Activated CD8-positive, alpha-beta memory T cell treated with anti-CD3 and anti-CD28 coated beads for 4 hours (primary cell): ENCODE measurements at places on chromosomes 7 and 10.

GRCh38 chr7:16940776-16941175, 59.0 kb upstream of the AGR3 start:
- DNase-seq: no peak

DNA sequence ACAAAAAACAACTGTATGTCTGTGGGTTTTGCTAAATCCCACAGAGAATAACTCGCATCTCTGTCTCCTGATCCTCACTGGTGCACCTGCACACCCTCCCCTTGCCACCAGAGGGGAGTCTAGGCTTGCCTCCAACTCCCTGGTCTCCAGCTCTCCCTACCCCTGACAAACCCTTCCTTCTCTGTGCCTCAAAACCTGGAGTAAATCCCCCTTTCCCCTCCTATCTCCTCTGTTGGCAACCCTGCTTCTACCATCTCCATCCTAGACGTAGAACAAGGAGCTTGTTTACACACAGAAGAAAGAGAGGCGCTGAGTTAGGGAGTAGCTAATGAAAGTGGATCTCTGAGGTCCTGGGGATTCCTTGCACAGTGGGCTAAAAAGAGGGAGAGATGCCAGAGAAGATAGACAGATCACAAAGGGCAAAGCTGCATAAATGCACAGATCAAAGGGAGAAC, 6.0 kb downstream of the MBLAC1 start:
- DNase-seq: peak; percentile 47

GRCh38 chr10:15344876-15345285, 26.2 kb downstream of the FAM171A1 start:
- no peak for DNase-seq

GRCh38 chr7:7157177-7157886, 25.0 kb upstream of the C1GALT1 start:
- DNase-seq: peak; percentile 23

- no peak for DNase-seq
These were observed 3.0 kb upstream of the UNC5B start for GRCh38 chr10:71209352-71209715.

DNA sequence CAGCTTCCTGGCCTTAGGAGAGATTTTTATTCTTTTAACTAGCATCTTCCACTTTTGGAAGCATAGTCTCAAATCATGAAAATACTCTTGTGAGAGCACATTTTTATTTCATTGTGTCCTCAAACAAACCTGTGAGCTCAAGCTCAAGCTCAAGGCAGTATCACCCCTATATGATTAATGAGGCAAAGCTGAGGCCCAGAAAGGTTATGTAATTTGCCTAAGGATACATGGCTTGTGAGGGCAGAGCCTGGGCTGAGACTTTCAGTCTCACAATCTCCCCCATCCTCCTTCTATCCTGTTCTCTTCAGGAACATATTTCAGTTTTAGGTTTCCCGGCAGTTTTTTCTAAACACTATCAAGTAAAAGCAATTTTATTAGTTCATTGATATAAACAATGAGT, 359.5 kb downstream of the PTEN start:
- no peak for DNase-seq

- DNase-seq: no peak
These were observed 17.5 kb downstream of the BMPER start for GRCh38 chr7:33922820-33923219.

DNA sequence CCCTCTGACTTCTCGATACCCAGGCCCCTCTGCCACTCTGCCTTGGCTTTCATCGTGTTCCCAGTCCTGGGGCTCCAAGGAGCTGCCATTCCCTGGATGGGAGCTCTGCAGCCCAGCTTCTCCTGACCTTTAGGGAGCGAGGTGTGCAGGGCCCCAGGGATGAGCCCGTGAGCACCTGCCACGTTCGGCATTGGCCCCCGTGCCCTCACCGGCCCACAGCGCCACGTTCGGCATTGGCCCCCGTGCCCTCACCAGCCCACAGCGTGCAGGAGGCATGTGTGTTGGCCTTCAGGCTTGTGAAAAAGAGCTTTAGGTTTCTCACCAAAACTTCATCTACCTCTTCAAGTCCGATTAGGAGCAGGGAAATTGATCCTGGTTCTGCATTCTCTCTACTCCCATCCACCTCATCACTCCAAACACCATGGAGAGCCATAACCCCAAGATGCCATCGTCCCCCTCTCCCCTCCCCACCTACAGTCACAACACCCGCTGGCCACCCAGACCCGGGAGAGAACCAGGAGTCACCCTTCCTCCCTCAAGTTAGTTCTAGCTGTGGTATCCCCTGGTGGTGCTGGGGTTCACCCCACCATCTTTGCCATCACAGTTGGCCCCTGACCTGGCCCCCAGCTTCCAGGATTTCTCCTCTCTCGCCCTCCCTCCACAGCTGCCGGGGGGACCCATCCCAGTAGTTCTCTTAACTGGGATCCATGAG, 119.4 kb upstream of the NPS start:
- no peak for DNase-seq

DNA sequence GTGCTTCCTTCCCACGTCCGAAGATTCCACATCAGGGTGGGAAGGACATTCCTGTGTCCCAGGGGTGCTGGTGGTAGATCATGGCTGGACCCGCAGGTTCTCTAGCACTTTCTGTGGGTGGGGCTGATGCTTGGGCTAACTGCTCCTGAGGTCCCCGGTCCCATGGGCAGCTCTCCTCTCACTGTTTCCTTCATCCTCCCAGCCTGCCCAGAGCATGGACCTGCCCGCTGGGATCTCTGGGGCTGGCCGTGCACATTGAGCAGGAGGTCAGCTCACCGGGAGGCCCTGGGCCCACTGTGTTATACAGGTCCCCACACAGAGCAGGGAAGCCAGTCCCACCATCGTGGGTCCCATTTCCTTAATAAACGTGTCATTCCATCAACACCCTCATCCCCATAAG, 502.3 kb downstream of the TCERG1L start:
- no peak for DNase-seq

DNA sequence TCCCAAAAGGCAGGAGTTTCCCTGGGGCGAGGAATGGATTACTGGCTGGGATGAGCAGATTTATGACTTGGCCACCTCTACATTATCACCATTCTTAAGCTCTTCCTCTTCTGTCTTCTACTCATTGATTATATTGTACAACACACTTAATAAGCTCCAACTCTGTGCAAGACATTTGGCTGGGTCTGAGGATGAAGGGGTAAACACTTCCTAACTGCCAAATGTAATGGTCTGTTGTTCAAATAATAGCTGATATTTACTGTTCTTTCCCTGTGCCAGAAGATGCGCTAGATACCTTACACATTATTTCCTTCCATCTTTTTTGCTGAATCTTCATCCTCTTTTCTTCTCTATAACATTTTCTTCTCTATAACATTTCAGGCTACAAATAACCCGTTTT, 11.6 kb downstream of the OR6V1 start:
- DNase-seq: no peak

DNA sequence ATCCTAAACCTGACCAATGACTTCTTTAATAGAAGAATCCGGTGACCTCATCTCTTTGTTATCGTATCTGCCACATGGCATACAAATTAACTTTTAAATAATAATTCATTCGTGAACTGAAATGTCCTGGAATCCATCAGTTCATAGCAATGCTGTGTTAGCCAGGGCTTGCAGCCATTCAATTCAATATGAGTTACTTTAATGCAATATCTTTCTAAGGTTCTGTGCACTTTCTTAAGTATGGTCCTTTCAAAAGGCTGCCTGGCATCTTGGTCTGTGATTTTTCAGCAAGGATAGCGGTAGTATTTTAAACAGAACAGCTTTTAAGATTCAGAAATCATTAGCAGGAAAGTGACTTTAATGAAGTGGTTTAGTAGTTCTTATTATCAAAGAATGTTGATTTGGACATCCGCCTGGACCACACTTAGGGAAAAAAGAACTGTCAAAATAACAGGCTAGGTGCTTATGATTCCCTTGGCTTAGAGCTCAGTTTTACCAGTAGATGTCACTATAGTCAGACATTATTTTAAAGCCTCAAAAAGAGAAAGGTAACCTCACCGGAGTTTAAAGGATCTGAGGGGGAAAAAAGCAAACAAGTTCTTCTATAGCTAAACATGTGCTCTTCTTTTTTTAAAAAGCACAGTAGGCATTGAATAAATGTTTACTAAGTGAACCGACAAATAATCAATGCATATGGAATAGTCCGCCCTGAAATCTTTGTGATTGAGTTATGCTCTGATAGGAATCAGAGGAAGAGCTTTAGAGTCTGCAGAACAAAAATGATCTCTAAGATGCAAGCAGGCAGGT, 22.7 kb downstream of the SLC35G1 start:
- DNase-seq: no peak

DNA sequence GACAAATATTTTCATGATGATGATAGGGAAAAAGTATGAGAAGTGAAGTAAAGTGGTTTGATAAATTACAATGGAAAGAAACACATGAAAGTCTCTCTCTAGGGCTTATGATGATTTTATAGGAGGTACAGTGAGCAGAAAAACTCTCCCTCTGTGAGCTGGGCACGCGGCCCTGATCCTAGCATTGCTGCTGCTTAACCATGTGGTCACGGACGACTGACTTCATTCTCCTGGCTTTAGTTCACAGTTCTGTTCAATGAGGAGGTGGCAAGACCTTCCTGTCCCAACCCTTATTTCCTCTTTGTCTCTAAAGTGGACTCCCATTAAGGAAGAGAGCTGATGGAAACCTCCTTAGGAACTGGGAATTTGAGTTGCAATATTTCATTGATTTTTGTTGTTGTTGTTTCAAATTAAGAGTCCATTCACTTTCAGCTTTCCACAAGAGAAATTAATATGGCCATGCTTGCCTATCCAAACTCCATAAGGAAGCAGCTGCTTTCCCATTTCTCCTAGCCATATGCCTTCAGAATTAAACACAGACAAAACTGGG, 8.2 kb upstream of the PON3 start:
- DNase-seq: no peak

DNA sequence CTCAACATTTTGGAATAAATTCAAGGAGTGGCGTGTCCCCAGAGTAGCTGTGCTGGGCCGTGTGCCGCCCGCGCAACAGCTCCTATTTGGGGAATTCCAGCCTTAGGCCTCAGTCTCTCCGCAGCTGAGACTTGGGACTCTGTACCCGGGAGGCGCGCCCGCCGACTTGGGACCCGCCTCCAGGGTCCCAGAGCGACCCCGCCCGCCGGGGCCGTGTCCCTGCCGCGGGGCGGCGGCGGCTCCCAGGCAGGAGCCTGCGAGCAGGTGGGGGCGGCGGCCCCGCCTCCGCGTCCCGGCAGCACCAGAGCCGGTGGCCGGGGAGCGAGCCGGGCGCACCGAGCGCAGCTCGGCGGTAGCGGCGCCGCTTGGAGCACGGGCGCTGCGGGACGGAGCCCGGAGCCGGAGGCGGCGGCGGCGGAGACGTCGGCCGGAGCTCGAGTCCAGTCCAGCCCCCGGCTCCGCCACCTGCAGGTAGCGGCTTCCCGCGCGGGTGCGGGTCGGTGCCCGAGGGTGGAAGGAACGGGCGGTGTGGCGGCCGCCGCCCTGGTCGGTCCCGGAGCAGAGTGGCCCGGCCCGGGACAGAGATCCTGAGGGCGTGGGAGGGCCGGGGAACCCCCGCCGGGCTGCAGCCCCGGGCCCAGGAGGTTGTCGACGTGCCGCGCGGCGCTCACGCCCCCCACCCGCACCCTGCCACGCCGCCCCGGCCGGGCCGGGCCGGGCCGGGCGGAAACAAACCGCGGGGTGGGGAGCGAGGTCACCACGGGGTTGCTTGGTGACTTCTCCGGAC, at the start of gene WIPF3:
Gene WIPF3 (plus strand): TSS at position 301 of the 787 bp plus-strand sequence. CDS start 28,217 bp downstream, outside the sequence.
- DNase-seq: no peak

GRCh38 chr10:73999703-74000102, 1.8 kb downstream of the VCL start:
- DNase-seq: no peak

DNA sequence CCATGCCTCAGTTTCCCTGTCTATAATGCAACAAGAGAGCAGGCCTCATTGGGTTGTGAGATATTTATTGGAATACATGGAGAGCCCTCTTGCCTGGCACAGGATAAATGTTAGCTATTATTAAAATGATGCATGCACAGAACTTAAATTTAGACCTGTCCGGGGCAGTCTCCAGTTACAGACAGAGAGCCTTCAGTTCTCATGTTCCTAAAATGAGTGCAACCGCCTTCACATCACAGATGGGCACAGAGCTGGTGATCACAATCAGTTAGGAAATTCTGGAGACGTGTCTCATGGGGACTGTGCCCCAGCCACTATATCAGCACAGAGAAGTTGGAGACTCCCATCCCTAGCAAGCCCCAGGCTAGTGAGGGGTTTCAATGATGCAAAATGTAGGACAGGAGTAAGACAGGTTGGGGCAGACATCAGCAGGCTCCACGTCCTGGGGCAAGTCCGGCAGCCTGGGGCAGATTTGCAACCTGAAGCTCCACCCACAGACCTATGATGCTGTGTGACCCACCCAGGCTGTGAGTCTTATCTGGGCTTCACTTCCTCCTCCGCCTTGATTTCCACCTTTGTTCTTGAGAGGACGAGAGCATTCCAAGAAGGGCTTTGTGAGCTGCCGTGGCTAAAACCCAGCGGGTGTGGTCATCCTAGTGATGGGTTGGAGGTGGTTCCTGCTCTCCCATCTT, 49.4 kb downstream of the CXCL12 start:
- DNase-seq: no peak

DNA sequence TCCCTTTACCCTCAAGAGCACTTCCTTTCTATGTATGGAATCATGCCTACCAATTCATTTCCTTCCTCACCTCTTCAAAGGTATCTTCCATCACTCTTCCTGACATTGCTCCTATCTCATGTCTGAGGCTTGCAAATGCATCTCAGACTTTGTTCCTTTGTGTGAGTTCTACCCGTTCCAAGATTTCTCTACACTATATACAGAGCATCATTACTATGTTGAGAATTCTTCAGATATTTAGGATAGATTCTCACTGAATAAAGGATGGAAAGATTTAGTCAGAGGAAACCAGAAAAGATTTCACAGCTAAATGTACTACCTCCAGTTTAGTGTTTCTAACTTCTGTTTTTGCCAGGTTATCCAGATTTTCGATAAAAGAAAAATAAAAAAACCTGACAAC, 462.7 kb downstream of the PHTF2 start:
- no peak for DNase-seq

GRCh38 chr7:2845034-2845592, 1.0 kb upstream of the GNA12 start:
- no peak for DNase-seq

- no peak for DNase-seq
These were observed 18.7 kb upstream of the ARID5B start for GRCh38 chr10:61882621-61883370.

- no peak for DNase-seq
These were observed 86.3 kb downstream of the PTPRE start for GRCh38 chr10:127993056-127993690.

DNA sequence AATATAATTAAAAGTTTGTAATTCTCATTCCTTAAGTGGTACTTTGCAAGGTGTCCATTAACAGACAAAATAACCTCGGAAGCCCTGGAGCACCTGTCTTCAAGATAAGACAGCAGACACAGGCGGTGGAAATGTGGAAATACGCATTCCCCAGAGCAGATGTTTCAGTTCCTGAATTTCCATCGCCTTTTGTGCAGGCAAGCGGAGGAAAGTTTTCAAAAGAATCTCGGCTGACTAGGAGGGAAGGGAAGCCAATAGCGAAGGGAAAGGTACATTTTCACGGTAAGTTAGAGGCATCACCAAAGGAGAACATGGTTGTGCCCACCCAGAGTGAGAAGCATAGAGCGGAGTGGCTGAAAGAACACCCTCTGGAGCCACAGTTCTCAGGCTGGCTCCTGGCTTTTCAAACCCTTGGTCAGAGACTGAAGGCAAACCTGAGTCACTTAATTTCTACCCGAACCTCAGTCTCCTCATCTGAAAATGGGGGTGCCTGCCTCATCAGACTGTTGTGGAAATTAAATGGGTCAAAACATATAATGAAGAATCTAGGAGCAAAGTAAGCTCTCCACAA, 13.6 kb downstream of the CPA1 start:
- no peak for DNase-seq
